Urinary bladder (tissue), 4 donors: ENCODE measurements at places on chromosomes 2 and 18.

- DNase-seq: no peak
Measured at GRCh38 chr2:181817509-181817908, 74.0 kb upstream of the ITPRID2 start.

DNA sequence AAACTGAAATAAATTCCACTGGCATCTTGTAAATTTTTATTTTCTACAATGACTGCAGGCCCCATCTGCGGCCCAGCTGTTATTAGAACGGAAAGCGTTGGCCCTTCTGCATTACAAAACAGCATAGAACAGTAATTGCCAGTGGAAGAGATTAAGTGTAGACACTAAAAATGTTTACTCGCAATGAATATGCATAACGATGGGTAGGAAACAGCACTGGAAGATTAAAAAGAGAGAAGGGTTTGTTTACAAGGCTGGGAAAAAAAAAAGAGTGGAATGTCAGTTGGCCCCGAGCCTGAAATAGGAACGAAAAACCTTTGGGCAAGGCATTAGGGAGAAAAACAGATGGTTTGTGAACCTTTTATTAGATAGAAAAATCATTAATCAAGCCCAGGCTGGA is 275.9 kb upstream of the TCF4 start:
- DNase-seq: peak; percentile 31

DNA sequence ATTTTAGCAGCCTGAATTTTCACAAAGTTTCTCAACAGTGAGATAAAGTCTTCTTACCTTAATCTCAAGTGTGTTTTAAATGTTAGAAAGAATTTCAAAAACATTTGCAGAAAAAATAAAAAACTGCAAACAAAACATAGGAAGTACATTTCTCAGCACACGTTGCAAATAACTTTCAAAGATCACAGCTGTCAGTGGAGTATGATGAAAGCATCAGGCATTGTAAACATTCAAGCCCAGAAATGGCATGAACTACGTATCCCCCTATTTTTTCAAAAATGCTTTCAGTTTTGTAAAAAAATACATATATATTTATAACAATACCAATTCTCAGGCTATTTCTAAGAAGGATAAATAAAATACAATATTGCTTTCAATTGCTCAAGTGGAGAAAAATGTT is 320.6 kb upstream of the TFPI start:
- no peak for DNase-seq

GRCh38 chr2:44959855-44960254 is 18.4 kb downstream of the SIX3 start:
- no peak for DNase-seq
